ENCODE measurements at places on chromosomes 16 and 17. TPM values are rescaled to one million over a fixed set of nuclear protein-coding genes. Genes with fewer than 3 reads are reported as not detected.
A peak's percentile ranks its signal among the peaks of the same experiment; 100 is the strongest.

DNA sequence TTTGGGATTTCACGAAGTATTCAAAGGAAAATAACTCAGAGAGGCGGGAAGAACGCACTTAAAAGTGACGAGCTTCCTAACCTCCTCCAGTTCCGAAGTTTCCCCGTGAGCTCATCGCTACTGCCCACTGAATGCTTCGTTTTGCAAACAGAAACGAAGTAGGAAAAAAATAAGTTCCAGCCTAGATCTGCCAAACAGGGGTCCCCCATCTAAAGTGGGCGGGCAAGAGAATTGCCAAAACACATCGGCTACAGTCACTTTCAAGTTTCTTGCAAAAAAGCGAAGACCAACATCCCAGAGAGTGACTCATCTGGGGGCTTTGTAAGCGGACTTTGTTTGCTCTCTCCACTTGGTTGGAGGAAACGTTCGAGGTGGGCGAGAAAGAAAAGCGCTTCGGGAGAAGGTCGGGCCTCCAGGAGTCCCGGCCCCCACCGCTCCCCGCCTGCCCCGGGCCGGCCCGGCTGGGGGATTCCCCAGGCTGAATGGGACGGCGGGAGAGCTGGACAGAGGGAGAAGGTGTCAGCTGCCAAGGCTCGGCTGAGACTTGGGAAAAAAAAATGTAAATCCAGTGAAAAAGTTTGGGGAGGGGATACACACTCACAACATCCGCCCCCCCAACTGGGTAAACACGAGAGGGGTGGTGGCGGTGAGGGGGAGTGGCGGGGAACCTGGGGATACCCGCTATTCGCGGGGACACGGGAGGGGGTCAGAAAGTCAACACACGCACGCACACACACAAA is 1.0 kb downstream of the VEZF1 start:
- peak overlapping the region; percentile 77 for H3K27ac ChIP-seq
- peak overlapping the region; percentile 76 for H3K4me3 ChIP-seq
- peaks cover 3% of the 10 kb centered on the region for H3K36me3 ChIP-seq
- H3K4me1 ChIP-seq = peaks cover 4% of the 10 kb centered on the region
- DNase-seq = peak; percentile 61
- H3K27me3 ChIP-seq = no peaks in the 10 kb centered on the region

Gene ELMO3
- total RNA-seq = 0.97 TPM

Gene MYH8
- not detected for total RNA-seq

GRCh38 chr17:77841742-77842527 is 116.6 kb upstream of the TNRC6C start:
- H3K4me1 ChIP-seq = no peaks in the 10 kb centered on the region
- H3K27ac ChIP-seq = no peak overlapping the region
- no peak overlapping the region for H3K4me3 ChIP-seq
- no peaks in the 10 kb centered on the region for H3K36me3 ChIP-seq

Gene CHD9NB
- total RNA-seq = 0.88 TPM

DNA sequence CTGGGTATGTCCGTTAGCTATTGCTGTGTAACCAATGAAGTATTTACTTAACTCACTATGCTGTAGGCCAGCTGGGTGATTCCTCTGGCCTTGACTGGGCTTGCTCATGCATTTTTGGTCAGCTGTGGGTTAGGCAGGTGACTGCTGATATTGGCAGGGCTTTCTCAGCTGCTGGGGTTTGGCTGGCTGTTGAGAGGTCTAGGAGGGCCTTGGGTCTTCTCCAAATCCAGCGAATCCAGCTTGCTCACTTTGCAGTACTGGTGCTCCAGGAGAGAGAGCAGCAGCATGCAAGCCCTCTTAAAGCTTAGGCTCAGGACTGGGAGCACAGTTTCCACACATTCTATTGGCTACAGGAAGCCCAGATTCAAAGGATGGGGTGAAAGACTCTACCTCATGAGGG is 270.1 kb downstream of the PHKB start:
- no peaks in the 10 kb centered on the region for H3K36me3 ChIP-seq
- H3K4me1 ChIP-seq = no peaks in the 10 kb centered on the region
- H3K4me3 ChIP-seq = no peak overlapping the region
- H3K27me3 ChIP-seq = no peaks in the 10 kb centered on the region

Gene SLFN12L
- total RNA-seq = 3.1 TPM
